GM12892 (cell line): ENCODE measurements at places on chromosomes 2 and 18.

DNA sequence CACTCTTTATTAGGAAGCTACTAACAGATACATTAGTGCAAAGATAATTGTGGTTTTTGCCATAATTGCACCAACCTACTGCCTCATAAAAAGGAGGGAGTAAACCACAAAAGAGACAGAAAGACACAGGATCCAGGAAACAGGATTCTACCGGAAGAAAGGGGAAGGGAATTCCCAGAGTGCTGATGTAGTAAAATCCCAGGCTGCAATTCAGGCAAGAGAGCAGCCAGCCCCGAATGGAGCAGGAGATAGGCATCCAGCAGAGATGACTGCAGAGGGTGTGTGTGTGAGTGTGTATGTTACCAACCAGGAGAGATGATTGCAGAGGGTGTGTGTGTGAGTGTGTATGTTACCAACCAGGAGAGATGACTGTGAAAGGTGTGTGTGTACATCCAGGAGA, 84.4 kb downstream of the KCNS3 start:
- DNase-seq, result no peak

DNA sequence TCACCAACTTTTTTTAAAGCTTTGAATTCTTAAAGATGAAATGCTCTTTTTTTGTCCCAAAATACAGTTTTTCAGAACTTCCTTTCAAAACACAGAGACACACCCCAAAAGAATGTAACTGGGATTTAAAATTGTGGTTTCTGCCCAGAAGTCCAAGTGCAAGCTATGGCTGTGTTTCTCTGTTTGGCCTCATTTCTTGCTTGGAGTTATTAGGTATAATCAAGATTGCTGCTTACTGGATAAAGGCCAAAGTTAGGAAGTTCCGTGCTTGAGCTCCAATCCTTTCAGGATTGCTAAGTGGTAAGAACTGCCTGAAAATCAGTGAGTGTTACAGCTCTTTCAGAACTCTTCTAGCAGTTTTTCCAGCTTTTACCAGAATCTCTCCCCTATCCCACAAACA, 16.9 kb downstream of the ZBTB7C start:
- DNase-seq, result no peak

GRCh38 chr2:223095207-223095606, 43.2 kb downstream of the KCNE4 start:
- no peak for DNase-seq

DNA sequence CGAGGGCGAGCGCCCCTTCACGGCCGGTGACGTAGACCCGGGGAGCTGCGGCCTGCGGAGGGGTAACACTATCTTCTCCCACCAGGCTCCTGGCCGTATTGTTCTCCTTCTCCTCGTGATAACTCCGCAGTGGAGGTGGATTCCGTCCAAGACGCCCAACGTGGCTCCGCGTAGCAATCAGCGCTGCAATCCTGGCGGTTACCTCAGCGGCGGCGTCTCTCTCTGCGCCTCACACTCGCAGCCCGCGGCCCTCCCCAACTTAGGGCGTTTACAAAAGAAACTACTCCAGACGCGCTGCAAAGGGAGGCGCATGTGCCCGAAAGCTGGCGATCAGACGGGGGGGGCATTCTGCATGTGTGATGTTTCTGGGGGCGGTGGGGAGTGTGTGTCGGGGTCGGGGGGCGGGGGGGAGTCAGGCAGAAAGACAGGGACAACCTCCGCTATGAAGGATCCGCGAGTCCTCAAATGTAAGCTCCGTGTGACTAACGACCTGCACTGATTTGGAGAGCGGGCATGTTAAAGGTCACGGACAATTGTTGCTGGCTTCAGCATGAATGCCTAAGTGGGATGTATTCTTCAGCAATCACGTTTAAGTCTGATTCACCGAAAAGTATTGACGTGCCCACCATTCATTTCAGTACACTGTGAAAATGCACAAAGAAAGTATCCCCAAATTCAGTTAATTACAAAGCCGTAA, 1.3 kb upstream of the ZNF516 start:
- DNase-seq, result no peak

GRCh38 chr2:191436368-191437055, 191.3 kb downstream of the MYO1B start:
- DNase-seq, result no peak

- no peak for DNase-seq
Measured at GRCh38 chr18:54813305-54813704, 15.0 kb upstream of the RAB27B start.

DNA sequence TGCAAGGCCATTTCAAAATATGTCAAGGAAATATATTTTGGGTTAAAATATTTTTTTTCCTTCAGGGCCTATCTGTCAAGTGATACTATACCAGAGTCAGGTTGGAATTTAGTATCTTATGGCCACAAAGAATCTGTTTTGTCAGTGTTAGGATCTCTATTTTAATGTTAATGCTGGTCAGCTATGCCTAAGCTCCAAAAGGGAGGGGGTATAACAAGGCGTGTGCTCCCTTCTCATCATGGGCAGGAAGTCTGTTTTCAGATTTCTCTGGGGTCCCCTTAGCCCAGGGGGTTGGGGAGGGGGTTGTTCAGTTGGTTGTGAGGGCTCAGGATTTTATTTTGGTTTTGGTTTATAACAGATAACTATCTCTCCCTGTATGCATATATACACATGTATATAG, 126.4 kb downstream of the TMEM163 start:
- no peak for DNase-seq
